ENCODE measurements at places on chromosomes 16 and 17. TPM values are rescaled to one million over a fixed set of nuclear protein-coding genes. Genes with fewer than 3 reads are reported as not detected.

Gene HS3ST3B1
- total RNA-seq, result 41.5 TPM

Gene PSME3IP1
- 142 TPM for total RNA-seq

Gene PHF12
- total RNA-seq, result 49.9 TPM

Gene DBNDD1
- total RNA-seq, result 14.4 TPM

Gene CBFA2T3
- 1.8 TPM for total RNA-seq

Gene VAT1L
- not detected for total RNA-seq

All from SJCRH30 (cell line).